ENCODE measurements at places on chromosomes 5 and 9. TPM values are rescaled to one million over a fixed set of nuclear protein-coding genes. Genes with fewer than 3 reads are reported as not detected.

- DNase-seq: no peak
These were observed 400.3 kb downstream of the ZSWIM6 start for GRCh38 chr5:61732369-61732768.

DNA sequence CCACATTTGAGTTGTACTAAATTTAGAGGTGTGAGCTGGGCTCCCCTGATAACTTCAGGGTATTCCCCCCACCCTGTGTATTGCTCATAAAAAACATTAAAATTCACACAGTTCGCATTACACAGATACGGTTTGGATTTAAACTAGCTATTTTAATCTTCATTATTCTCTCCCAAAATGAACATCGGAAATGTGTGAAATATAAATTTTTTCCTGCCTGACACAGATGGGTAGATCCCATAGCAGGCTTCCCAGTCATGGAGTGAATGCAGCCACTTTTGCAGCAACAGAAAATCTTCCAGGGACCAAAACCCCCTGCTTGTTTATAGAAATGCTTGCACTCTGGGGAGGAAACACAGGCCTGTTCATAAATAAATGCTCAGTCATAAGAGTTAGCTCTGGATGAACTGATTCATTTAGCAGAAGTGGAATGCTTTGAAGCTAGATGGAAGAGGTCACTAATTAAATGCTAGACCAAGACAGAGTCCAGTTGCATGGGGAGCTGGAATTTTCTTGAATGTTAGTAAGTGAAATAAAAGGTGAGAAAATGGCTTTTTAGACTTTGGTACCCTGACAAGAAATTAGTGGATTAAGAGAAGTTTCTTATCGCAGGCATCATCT, 115.6 kb downstream of the PDE8B start:
- no peak for DNase-seq

- no peak for DNase-seq
These were observed 256.7 kb upstream of the NREP start for GRCh38 chr5:112013660-112014059.

DNA sequence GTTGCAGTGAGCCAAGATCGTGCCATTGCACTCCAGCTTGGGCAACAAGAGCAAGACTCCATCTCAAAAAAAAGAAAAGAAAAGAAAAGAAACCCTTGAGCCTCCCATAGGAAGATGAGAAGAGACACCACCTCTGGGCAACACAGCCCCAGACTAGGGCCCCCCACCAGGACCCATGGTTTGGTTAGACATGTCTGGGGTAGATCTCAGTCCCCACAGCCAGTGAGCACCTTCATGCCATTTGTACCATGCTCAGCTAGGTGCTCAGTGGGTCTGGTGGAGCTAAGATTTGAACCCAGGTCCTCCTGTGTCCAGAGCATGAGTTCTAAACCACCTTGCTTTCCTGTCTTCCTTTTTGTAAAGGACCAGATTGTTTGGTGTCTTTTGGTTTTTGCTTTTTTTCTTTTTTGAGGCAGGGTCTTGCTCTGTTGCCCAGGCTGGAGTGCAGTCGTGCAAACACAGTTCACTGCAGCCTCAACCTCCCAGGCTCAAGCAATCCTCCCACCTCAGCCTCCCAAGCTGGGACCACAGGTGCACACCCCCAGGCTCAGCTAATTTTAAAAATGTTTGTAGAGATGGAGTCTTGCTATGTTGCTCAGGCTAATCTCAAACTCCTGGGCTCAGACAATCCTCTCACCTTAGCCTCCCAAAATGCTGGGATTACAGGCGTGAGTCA, 11.7 kb downstream of the OLFML2A start:
- DNase-seq: no peak

- peak; percentile 83 for DNase-seq
These were observed 28.4 kb downstream of the MTX3 start for GRCh38 chr5:79962575-79963222.

NUTM2G gene
- not detected for total RNA-seq

GRCh38 chr5:117094114-117094815, 519.6 kb upstream of the SEMA6A start:
- DNase-seq: no peak

MORN5 gene
- not detected for total RNA-seq

RFESD gene
- total RNA-seq: 9.2 TPM

DNA sequence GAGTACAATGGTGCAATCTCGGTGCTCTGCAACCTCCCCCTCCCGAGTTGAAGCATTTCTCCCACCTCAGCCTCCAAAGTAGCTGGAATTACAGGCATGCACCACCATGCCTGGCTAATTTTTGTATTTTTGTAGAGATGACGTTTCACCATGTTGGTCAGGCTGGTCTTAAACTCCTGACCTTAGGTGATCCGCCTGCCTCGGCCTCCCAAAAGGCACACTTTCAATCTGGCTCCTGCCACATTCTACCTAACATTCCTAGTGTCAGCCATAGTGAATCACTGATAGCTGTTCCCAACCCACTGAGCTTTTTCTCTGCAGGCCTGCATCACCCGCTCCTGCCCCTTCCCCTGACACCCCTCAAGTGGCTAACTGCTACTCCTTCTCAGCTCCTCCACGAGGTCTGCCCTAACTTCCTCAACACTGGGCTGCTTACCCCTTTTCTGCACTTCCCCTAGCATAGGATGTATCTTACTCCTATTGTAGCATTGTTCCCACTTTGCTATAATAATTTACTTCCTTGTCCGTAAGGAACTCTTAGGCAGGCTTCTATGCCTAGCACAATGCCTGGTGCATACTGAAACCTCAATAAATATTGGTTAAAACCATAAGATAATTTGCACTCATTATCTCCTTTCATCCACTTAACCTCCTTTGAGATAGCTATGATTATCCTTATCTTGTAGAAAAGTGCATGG, 42.0 kb upstream of the LIFR start:
- DNase-seq: no peak

BTNL3 gene
- total RNA-seq: not detected

OR1L4 gene
- not detected for total RNA-seq

- DNase-seq: no peak
These were observed 200.5 kb downstream of the GNA14 start for GRCh38 chr9:77447646-77448045.

- DNase-seq: no peak
These were observed 32.4 kb upstream of the CKS2 start for GRCh38 chr9:89278551-89278950.

DNA sequence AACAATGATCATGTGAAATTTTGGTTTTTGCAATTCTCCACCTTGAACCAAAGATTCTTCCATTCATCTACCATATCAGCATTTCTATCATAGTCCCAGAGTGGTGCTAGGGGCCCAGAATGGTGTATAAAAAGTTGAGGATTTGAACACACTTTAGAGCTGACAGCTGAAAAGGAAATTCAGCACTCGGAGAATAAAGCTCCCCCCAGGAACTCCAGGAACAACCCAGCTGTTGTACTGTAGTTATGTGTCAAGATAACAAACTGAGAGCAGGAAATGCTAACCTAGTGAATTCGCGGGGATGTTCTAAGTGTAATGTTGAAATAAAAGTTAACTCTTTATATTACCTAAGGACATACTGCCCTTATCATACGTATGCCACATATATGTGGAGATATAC, 216.7 kb downstream of the NFIB start:
- no peak for DNase-seq

PITX1 gene
- 0.18 TPM for total RNA-seq

ARL10 gene
- 15.6 TPM for total RNA-seq

DNA sequence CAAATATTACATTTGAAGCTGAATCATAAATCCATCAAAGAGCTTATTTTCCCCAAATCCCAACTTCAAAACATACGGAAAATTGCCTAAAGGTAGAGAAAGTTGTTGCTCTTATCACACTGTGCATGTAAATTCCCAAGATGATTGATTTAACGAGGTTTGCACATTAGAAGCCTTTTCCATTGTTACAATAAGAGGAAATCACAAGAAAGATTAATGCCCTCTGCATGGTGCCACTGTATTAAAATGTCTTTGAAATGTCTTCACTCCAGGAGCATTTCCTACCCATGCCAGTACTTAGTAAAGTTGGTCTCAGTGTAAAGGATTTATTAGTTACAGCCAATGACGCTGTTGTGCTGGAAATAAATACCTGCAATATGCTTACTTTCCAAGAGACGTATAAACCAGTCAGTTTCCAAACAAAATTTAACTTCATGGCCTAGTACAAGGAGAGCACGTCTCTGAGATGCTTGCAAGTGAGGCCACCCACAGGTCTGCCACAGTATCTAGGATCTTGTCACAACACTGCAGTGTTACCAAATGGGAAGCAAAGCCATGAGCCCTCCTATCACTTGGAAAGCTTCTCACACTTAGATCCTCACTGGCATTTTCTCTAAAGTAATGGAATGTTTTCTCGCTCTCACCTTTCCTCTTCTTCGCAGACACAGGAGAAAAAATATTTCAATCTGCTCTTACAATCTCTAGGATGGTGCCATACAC, 112.4 kb downstream of the CETN3 start:
- no peak for DNase-seq

C9orf153 gene
- 0.25 TPM for total RNA-seq

GRCh38 chr5:140073296-140073695, 30.2 kb upstream of the NRG2 start:
- DNase-seq: no peak

DNA sequence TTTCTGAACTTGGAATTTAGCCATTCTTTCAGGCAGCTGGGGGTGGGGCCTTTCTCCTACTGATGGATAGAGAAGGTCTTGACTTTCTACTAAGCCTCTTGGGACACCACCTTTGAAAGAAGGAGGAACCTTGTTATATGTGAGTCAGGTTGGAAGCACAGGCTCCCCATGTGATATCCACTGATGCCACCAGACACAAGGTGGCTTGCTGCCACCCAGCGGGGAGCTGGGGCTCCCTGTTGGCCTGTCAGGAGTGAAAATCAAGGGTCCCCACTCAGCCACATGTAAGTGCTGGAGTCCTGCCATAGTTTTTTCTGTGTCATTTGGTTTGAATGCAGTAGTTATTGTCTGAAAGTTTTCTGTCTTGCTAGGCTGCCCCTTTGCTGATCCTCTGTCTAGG, 252.4 kb upstream of the NFIL3 start:
- no peak for DNase-seq

DNA sequence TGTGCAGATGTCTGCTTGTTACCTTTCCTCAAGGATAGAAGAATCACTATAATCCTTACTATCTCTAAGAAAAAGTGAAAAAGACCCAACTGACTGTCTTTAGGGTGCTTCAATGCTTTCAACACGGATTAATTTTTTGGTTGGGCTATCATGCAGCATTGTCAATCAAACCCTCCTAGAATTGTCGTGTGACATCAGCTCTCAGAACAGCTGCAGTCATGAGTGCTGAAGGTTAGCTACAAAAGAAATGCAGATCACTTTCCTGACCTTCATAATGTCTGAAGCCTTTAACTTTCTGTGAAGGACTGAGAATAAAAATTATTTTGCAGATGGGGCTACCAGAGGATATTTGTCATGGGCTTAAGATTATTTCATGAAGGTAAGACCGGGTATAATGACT, 107.9 kb upstream of the EFNA5 start:
- DNase-seq: no peak

GRCh38 chr5:54904425-54904824, 81.0 kb downstream of the ESM1 start:
- no peak for DNase-seq

SLU7 gene
- 41.1 TPM for total RNA-seq

MARVELD2 gene
- 0.58 TPM for total RNA-seq

INSL6 gene
- total RNA-seq: not detected

GRCh38 chr9:125887172-125887571, 140.0 kb downstream of the PBX3 start:
- DNase-seq: no peak

DNA sequence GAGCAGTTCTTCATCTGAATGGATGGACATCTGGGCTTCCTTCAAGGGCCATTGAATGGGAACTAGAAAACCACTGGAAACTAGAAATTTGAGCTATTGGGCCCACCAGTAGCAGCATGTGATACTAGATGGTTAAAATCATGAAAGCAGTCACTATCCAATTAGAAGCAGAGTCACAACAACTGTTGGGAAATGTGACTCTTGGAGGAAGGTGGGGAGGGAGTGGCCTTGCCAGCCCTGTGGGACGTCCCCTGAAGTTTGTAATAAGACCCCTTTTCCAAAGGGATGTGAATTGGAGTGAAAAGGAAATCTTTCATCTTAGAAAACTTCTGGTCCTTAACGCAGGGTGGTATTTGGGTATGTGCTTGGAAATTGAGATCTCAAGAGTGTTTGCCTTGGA, 5.6 kb downstream of the RAB24 start:
- DNase-seq: no peak

- DNase-seq: no peak
These were observed 40.4 kb downstream of the PPIC start for GRCh38 chr5:122996091-122996490.

DNA sequence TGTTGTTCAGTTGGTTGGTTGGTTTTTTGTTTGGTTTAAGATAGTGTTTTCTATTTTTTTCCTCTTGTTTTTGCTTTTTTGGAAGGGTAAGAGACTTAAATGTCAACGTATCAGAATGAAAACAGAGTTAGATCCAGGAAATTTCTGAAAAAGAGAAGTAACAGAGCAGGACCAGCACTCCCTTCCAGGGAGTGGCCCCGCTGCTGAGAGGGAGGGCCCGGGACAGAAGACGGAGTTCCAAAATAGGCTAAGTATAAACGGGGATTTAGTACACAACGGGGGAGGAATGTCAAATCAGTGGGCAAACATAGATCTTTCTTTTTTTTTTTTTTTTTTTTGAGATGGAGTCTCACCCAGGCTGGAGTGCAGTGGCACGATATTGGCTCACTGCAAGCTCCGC, 92.7 kb upstream of the RUFY1 start:
- DNase-seq: no peak

- peak; percentile 88 for DNase-seq
These were observed 51.2 kb upstream of the GGTA1 start for GRCh38 chr9:121550569-121551512.

GRCh38 chr5:17907094-17907493, 272.8 kb downstream of the TAF11L14 start:
- no peak for DNase-seq

DNA sequence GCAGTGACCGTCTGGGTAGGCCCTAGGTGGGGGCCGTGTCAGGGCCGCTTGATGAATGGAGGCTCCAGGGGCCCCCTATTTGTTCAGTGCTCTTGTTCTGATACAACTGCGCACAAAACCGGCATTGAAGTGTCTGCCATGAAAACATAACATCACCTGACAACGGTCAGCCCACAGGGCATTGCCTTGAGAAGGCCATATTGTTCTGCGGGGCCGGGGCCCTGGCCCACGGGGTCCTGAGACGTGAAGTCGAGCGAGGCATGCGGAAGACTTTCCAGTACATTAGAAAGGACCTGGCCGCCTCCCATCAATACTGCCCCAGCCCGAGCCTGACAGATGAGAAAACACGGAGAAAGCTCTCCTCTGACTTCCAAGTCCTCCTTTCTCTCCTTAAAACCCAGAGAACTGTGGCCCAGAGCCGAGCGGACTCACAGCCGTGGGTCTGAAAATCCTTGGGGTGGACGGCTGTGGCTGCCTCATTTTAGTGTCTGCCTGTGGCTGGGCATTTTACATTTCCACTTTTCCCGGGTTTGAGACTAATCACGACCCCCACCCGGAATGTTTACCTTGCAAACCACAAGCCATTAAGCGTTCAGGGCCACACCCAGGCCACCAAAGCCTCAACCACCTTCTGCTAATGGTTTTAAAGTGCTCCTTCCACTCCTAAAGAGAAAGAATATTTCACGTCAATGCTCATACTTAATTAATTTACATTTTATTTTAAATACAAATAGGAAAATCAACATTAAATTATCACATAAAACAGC, 391.0 kb upstream of the IRX2 start:
- DNase-seq: no peak

SH2D3C gene
- total RNA-seq: 30.3 TPM
